ENCODE measurements at places on chromosomes 2 and 18.

DNA sequence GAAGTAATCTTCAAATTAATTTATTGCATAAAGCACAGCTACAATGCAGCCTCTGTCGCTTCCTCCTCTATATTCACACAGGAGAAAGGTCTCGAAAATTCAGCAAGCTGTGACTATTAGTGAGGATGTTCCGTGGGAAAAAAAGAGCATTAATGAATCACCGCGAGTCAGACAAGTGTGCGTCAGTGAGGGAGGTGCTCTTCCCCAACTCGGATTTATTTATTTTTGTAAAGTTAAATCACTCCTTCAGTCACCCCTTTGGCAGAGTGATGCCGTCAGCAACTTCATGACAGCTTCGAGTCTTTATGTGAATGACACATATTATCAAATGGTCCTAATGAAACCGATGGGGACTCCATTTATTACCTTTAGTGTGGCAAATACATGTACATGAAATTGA, 648.9 kb upstream of the SALL3 start:
- no peak for DNase-seq

- DNase-seq, result no peak
These were observed 48.9 kb upstream of the UPP2 start for GRCh38 chr2:158052761-158053160.

- DNase-seq, result no peak
These were observed 20.1 kb downstream of the CEP68 start for GRCh38 chr2:65076345-65076710.

DNA sequence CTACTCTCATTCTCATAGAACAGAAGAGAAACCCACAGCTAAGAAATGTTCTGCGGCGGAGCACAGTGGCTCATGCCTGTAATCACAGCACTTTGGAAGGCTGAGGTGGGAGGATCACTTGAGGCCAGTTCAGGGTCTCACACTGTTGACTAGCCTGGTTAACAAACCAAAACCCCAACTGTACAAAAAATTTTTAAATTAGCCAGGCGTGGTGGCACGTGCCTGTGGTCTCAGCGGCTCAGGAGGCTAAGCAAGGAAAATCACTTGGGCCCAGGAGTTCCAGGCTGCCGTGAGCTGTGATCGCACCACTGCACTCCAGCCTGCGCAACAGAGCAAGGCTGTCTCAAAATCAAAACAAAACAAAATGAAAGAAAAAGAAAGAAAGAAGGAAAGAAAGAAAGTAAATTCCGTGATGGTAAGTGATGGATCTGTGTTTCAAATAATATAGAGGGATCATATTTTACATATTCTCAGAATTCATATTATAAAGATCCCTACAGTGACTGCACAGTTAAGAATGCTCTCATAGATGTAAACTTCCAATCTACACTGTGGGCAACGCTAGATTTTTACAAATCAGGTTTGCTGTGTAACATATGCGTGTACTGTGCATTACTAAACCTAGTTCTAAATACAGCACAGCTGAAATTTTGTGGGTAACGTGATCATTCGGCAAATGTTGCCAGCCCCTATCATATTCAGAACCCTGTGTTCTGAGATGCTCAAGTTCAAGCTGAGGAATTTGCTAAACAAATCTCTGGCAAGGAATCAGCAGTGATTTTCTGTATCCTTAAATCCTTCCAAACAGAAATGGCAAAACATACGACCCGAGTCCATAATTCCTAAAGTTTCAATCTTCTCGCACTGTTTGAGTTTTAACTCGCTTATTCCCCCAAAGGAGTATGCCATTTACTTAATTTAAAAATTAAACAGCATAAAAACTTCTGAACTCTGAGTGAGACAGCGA, 1.2 kb upstream of the RAB12 start:
- DNase-seq, result no peak

- no peak for DNase-seq
These were observed at the start of gene FIGLA for GRCh38 chr2:70790136-70790828. Gene FIGLA (minus strand): TSS chr2:70790643. CDS start chr2:70790638, 5 bp downstream.

DNA sequence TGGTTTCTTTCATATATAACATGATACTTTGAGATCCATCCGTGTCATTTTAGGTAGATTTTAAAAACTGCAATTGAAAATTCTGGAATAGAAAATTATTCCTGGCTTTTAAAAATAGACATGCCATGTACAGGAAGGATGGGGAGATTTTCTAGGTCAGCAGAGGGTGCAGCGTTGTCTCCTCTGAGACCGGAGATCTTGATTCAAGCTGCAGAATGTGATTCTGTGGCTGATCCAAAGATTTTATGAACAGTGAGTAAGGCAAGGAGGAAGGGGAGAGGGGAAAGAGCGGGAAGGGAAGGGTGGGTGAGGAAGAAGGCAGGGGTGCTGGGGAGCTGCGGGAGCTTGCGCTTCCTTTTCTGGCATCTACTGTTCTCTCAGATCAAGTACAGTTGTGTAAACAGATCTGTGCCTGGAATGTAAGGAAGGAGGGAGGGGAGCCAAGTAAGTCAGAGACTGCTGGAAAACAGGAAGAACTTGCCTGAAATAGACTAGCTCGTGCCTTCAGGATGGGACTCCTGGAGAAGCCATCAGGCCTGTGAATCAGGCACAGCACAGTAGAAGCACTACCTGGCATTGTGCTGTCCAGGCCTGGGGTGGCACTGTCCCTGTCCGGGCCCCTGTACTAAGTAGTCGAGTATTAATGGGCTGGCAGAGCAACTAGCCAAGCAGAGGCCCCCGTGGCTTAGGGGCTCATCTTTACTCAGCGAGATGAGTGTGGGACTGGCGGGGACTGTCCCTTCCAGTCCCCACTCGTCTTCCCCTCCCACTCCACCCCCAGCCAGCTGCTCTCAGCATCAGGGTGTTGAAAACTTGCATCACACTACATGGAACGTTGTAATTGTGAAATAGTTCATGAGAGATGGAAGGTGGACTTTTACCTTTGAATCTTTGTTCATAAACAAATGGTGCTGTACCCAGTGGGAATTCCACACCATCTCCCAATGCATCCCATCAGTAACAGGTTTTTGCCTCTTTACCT, 163.5 kb downstream of the UXS1 start:
- peak; percentile 25 for DNase-seq

DNA sequence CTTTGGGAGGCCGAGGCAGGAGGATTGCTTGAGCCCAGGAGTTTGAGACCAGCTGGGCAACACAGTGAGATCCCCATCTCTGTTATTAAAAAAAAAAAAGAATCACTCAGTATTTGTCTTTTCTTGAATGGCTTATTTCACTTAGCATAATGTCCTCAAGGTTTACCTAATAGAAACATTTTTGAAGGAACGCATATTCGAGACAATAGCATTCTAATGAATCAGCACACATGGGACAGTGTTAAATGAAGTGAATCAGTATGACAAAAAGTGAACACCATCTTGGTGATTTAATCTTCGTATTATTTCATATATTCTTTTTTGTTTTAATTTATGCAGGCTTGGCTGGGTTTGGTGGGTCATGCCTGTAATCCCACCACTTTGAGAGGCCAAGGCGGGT, 44.7 kb downstream of the WIPF1 start:
- DNase-seq, result no peak

GRCh38 chr2:49189512-49190225, 35.4 kb upstream of the FSHR start:
- DNase-seq, result no peak

- DNase-seq, result no peak
These were observed 6.7 kb downstream of the INO80C start for GRCh38 chr18:35490894-35491699.

GRCh38 chr2:181356526-181357130, 100.6 kb upstream of the ITGA4 start:
- DNase-seq, result no peak

DNA sequence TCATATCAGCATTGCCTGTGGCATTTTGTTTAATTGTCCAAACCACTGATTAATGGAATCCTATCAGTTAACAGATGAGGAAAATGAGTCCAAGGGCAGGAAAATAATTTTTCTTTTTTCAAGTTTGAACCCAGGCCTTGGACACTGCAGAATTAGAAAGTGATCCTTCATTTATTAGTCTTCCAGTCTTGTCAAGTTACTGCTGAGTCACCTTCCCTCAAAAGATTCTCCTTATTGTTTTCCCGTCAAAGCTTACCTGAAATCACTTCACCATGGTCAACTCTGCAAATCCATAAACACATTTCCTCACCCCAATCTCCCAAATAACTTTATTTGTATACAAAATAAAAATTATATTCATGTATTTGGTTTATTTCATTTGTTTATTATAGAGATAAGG, 57.9 kb downstream of the WDR75 start:
- no peak for DNase-seq

- no peak for DNase-seq
These were observed 108.3 kb downstream of the HNRNPLL start for GRCh38 chr2:38494394-38494793.

DNA sequence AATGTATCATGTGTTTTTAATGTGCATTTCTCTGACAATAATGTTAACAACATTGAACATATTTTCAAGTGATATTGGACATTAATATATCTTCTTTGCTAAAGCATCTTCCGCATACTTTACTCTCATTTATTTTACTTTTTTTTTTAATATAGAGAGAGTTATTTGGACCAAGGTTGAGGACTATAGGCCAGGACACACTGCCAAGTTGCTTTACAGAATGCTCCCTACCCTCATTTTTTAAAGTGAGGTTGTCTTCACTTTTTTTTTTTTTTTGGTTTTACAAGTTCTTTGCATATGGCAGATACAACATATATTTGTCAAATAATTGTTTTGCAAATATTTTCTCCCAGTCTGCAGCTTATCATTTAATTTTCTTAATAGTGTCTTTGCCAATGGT, 201.8 kb downstream of the OSR1 start:
- no peak for DNase-seq

- DNase-seq, result no peak
These were observed 35.0 kb upstream of the DSC1 start for GRCh38 chr18:31197676-31198075.

- DNase-seq, result no peak
These were observed 208.7 kb upstream of the STK17B start for GRCh38 chr2:196380098-196380497.

- DNase-seq, result no peak
These were observed 333.0 kb upstream of the SPRED2 start for GRCh38 chr2:65765376-65765775.

- DNase-seq, result no peak
These were observed 4.7 kb downstream of the CD226 start for GRCh38 chr18:69943021-69943420.

DNA sequence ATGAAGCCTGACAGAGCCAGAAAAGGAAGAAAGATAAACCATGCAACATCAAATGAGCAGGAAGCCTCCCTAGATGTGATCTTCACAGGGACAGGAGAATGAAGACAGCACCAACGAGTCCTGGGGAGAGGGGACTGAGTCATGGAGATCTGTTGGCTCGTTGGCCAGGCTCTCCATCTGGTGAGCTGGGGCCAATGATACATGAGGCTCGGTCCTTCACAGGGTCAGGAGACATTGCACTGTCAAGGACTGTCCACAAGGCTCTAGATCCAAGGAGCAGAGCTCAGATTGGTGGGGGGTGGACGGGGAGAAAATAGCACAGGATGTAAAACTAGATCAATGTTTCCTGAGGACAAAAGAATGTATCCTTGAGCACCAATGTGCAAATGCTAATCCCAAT, 735 bp downstream of the CD207 start:
- no peak for DNase-seq

GRCh38 chr18:29874519-29875098, 1167.9 kb downstream of the DSC3 start:
- DNase-seq, result no peak

All from stimulated activated CD4-positive, alpha-beta T cell treated with anti-CD3 and anti-CD28 coated beads, TNF-alpha, amount 100 ng/mL, for 24 hours (primary cell).